Jurkat, Clone E6-1 (cell line): ENCODE measurements at places on chromosomes 7 and 10.

GRCh38 chr10:97517778-97518300 lies 19.1 kb downstream of the UBTD1 start:
- no peak for DNase-seq

DNA sequence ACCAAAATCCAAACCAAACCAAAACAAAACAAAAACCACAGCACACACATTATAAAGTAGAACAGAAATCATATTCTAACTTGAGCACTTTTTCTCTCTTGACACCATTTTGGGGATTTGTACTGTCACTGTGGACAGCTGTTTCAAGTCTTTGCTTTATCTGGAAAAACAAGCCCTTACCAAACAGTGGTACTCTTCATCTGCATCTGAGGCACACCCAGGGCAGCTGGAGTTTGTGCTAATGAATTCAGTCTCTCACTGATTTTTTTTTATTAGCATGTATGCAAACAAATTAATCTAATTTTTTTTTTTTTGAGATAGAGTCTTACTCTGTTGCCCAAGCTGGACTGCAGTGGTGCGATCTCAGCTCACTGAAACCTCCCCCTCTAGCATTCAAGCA lies 171.4 kb downstream of the RAPGEF5 start:
- no peak for DNase-seq

- DNase-seq, result no peak
Observed at GRCh38 chr7:157687158-157687557, 350.4 kb downstream of the DNAJB6 start.

DNA sequence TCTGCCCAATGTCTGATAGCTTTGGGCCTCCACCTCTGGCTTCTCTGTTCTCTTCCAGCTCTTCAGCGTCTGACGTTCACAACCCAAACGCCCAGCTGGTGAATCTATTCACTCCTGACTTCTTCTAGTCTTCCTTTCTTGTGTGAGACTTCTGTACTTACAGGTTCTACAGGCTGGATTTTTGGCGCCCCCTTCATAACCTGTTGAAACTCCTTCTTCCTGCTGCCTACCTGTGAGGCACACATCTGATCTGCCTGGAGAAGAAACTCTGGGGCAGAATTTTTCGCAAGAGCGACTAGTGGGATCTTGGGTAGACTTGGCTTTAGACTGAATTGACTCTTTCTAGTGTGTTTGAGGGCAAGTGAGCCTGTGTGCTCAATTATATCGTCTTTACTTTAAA lies 249.3 kb downstream of the REEP3 start:
- no peak for DNase-seq

DNA sequence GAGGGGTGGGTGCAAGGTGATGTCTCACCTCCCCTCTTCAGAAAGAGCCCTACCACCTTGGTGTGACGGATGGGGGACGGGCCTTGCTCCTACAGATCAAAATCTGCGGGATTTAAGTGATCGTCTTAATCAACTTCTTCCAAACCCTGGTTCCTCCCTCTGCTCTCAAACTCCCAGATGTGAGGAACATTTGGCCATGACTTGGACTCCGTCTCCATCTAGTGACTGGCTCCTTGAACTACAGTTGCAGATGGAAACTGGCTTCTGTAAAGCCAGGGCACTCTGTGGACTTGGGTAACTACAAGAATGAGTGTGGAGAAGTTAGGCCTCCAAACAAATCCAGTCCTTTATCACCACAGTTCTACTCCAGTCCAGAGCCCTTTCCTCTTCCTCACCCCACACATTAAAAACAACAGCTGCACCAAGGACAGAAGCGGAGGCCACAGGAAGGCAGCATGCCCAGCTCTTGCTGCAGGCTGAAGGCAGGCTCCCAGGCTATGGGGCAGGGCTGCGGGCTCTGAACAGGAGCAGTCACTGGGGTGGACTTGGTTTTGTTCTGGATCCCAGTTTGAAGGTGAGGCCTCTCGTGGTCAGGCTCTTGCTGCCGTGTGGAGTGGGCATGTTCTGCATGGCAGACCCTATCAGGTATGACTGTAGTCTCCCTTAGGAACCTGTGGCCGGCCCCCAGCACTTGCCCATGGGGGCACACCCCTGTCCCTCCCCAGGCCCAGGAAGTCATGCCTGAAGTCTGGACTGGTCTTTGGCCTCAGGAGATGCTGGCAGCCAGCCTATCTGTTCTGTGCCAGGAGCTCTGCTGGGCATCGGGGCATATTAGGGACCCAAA lies 79.4 kb downstream of the VWC2 start:
- DNase-seq, result peak; percentile 42

GRCh38 chr7:73595358-73595757 lies 17.0 kb upstream of the TBL2 start:
- no peak for DNase-seq

- no peak for DNase-seq
Observed at GRCh38 chr7:68770649-68771048, 827.6 kb upstream of the AUTS2 start.

DNA sequence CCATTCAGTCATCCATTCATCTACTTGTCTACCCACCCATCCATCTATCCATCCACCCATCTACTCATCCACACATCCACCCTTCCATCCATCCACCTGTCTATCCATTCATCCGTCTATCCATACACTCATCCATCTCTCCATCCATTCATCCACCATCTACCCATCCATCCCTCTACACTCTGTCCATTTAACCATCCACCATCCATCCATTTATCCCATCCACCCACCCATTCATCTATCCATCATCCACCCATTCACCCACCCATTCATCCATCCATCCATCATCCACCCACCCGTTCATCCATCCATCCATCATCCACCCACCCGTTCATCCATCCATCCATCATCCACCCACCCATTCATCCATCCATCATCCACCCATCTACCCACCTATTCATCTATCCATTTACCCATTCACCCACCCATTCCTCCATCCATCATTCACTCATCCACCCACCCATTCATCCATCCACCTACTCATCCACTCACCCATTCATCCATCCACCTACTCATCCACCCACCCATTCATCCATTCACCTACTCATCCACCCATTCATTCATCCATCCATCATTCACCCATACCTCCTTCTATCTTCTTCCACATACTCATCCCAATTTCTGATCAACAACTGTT lies 39.3 kb upstream of the ELFN1 start:
- DNase-seq, result no peak

- peak; percentile 48 for DNase-seq
Observed at GRCh38 chr10:15879058-15879457, 18.8 kb upstream of the MINDY3 start.

DNA sequence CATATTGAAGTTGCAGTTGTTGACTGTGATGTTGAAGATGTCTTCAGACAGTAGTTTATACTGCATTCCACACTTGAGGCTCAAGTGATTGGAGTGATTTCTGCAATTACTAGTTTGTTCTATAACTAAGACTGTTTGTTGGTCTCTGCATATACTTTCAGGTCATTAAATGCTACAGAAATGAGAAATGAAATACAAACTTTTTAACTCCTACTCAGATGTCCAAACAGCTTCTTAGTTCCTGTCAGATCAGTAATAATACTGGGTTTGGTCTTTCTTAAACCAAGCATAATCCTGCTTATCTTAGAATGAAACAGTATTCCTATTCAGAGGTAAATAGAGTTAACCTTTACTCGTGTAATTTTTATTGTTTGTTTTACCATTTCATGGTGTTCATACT lies 115.9 kb downstream of the CCNY start:
- no peak for DNase-seq

- no peak for DNase-seq
Observed at GRCh38 chr10:58574058-58574457, 61.4 kb downstream of the BICC1 start.

GRCh38 chr10:15158972-15159371 lies 9.5 kb downstream of the NMT2 start:
- no peak for DNase-seq

DNA sequence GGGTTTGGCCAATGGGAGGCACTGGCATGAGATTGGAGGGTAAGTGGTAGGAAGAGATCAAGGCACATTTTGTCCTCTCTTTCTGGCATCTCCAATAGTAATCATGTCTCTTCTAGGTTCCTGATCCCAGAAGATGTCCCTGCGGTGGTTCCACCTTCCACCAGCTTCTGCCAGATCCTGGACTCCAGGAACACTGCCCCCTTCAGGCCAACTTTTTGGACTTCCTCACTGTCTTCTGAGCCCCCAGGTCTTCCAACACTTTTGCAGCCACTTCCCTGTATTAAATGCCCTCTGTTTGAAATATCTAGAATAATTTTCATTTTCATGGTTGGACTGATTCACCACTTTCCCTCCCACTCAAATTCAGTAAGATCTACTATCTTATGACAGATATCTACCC lies 60.9 kb downstream of the BAMBI start:
- no peak for DNase-seq

DNA sequence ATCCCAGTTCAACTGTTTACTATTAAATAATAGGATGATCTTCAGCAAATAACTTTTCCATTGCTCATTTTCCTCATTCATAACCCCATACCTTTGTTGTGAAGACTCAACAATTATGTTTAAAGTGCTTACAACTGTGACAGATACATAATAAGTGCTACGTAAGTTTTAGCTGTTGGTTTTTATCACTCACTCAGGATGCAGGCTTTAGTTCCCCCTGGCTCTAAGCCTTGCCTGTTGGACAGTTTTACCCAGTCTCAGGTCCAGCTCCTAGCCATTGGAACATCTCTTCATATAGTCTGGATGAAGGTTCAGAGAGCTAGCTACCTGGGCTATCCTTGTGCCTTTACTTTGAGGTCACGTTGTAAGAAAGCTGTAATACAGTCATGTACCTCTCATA lies 353.2 kb downstream of the CRPPA start:
- no peak for DNase-seq

GRCh38 chr7:103752995-103753394 lies 236.5 kb downstream of the RELN start:
- DNase-seq, result no peak

DNA sequence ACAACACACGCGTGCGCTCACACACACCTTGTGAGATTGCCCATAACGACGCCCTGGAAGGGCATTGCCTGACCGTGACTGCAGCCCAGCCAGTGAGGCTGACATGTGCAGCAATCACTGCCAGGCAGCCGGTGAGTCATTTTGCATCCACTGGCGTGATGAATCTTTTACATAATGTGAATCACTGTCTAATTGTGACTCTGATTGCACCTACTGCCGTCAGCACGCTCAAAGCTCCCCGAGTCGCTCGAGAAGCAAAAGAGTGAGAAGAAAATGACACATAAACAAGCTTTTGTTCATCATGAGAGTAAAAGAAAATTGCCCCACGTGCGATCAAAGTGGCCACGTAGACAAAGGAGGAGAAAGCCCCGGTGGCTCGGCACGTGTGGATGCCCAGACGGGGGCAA lies 117.4 kb upstream of the PFKP start:
- DNase-seq, result no peak

DNA sequence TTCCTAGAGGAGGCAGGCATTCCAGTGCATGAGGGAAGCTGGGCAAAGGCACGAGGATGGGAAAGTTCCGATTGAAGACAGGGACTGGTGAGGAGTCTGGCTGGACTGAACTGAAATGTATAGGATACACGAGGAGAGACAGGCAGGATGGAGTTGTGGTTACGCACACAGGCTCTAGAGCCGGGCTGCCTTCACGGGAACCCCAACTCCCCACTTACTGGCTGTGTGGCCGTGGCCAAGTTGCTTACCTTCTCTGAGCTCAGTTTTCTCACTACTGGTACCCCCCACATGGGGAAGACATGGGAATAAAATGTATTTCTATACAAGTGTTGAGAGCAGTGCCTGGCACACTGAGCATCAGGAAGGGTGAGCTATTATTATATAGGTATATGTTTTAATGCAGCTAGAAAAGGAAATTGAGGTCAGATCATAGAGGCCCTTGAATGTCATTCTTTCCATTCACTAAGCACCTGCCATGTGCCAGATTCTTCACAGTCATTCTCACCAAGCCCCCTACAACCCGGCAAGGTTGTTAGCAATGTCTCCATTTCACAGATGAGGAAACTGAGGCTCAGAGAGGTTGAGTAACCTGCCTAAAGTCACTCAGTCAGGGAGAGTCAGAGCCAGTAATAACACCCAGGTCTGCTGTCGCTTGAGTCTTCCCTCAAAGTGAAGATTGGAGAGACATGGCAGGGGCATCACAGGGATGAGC lies 9.7 kb downstream of the CHST3 start:
- peak; percentile 45 for DNase-seq

GRCh38 chr7:33644489-33644888 lies 260.9 kb upstream of the BMPER start:
- DNase-seq, result no peak

GRCh38 chr10:28082316-28082715 lies 83.4 kb upstream of the ODAD2 start:
- DNase-seq, result no peak

DNA sequence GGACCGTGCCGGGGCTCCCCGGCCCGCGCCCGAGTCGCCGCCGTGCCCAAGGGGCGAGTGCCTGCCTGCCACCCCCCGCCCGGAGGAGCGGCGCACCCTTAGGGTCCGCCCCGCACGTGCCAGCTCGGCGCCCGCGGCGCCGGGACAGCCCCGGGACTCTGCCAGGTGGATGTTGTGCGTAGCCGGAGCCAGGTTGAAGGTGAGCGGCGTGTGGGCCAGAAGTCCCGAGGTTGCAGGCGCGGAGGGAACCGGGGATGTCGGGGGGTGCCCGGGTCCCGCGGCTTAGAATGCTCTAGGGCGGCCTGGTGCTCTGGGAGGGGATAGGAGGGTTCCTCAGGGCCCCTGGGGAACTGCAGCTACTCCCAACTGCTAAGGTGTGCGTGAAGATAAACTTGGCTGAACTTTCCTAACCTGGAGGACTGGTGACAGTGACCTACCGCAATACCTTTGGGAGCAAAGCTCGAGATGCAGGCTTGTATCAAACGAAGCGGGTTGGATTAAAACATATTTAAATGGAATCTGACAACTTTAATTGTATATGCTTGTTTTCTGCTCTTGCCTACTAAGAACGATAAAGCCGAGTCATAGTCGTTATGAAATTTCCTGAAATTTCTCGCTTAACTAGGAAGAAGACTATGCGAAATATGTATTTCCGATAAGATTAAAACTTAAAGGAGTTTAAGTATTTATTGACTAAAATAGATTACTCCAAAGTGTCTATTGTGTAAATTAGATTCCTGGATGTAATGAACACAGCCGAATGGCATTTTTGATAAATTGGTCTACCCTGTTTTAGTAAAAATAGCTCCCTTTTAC lies at the start of gene CUX1:
Gene CUX1 (plus strand): TSS at position 156 of the 816 bp plus-strand sequence. CDS start 14 bp downstream, at position 170.
- peak; percentile 23 for DNase-seq

- DNase-seq, result no peak
Observed at GRCh38 chr7:30434140-30434799, 44.3 kb downstream of the NOD1 start.

DNA sequence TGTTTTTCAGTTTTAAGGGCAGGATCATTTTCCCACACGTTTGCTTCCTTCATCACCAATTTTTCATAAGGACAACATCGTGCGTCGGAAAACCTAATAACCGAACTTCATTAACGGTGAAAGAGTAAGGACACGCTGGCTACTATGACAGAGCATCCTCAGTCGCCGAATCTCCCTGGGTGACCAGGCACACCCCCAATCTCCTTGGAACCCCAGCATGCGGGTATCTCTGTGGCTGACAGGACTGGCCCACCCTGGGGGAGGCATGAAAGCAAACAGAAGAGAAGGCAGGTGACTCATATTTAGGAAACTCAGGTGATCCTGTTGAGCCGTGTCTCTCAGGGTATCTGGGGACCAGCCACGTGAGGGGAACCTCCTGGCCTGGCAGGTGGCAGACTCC lies 134.2 kb downstream of the DIP2C start:
- no peak for DNase-seq
